ENCODE measurements at places on chromosomes 1 and 21. TPM values are rescaled to one million over a fixed set of nuclear protein-coding genes. Genes with fewer than 3 reads are reported as not detected.
A peak's percentile ranks its signal among the peaks of the same experiment; 100 is the strongest.

DNA sequence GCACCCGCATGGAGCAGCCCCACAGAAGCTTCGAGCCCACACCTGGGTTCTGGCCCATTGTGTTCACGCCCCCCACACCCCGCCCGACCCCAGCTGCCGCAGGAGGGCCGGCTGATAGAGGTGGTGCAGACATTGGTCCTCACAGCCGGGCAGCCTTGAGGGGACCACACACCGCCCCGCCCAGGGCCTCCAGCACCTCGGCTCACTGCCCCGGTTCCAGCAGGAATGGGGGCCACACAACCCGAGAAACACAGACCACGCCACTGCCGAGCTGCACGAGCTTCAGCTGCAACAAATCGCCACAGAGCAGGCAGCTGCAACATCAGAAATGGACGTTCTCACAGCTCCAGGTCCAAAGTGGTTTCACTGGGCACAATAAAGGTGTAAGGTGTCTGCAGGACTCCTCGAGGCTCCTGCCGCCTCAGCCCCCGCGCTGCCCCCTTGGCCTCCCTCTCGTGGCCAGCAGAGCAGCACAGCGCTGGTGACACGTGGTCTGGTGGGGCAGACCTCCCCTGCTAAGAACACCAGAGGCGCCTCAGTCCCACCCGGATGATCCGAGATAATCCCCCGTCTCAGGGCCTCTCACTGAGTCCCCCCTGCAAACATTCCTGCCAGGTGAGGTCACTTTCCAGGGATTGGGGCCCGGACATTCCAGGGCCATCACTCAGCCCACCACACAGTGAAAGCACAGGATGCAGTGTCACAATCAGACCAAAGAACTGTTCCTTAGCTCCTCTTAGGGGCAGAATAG lies 62.3 kb upstream of the ADARB1 start:
- H3K36me3 ChIP-seq: no peaks in the 10 kb centered on the region
- H3K27me3 ChIP-seq: peaks cover 49% of the 10 kb centered on the region
- no peaks in the 10 kb centered on the region for H3K4me1 ChIP-seq

DNA sequence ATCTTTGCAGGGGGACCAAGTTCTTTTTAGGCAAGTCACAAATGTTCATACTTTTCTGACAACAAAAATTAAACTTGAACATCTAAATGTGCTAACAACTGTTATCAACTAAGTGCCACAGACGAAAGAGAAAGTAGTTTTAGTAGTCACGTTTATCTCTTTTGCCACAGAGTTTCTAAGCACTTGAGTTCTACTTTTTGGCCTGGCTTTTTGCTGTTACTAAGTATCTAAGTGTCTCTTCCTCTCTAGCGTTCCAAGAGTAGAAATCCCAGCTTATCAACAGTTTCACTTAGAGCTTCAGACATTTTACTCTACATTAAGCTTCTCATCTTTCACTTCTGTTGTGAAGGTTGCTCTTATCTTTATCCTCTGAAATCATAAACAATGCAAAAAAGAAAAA lies 34.2 kb downstream of the GATAD2B start:
- peak overlapping the region; percentile 22 for H3K27ac ChIP-seq
- H3K4me1 ChIP-seq: peaks cover 13% of the 10 kb centered on the region
- peak overlapping the region; percentile 69 for H3K4me3 ChIP-seq
- DNase-seq: no peak

DNA sequence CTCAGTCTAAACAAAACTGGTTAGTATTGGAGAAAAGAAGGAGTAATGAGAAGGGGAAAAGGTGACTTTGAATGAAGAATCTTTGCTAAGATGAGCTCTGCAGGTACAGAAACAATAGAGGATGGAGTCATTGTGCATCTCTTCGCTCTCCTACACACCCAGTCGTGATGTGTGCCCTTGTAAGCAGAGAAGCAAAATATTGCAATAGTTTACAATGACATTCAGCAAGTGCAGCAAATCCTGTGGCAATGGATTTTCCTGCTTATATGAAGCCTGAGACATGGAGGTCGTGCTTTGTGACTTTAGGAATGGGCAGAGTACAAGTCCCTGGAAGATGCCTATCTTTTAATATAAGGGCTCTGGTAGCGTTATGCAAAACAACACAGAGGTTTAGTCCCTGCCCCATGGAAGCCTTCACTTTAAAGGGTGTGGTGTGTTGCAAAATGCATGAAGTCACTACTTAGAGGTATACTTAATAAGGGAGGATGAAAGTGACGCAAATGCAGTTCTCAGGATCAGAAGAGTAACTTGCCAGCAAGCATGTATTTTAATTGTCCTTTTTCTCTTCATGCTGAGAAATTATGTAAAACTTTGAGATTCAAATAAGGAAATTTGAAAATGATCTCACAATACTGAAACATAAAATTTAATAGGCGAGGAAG lies 88.0 kb upstream of the IVNS1ABP start:
- no peaks in the 10 kb centered on the region for H3K36me3 ChIP-seq
- DNase-seq: no peak
- no peak overlapping the region for H3K27ac ChIP-seq
- H3K4me3 ChIP-seq: no peak overlapping the region

- no peaks in the 10 kb centered on the region for H3K27me3 ChIP-seq
- H3K27ac ChIP-seq: no peak overlapping the region
- DNase-seq: no peak
- peaks cover 9% of the 10 kb centered on the region for H3K4me1 ChIP-seq
Measured at GRCh38 chr1:63623952-63624351, 30.7 kb downstream of the PGM1 start.

DNA sequence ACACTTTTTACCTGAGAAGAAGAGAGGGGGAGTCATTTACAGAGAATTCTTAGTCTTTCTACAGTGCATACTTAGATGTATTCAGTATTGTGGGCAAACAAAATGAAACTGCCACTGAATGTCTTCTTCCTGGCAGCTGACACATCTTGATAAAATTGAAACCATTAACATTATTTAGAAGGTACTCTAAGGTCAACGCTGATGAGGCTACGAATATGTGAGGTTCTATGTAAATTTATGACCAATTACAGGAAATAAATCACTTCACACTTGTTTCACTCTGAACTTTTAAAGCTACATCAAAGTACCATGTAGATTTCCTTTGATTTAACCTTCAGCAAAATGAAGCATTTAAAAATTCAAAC lies 51.3 kb upstream of the GFI1 start:
- peak overlapping the region; percentile 55 for H3K4me3 ChIP-seq
- peak overlapping the region; percentile 79 for H3K27ac ChIP-seq
- no peaks in the 10 kb centered on the region for H3K36me3 ChIP-seq
- no peak for DNase-seq
- H3K4me1 ChIP-seq: peaks cover 42% of the 10 kb centered on the region

DNA sequence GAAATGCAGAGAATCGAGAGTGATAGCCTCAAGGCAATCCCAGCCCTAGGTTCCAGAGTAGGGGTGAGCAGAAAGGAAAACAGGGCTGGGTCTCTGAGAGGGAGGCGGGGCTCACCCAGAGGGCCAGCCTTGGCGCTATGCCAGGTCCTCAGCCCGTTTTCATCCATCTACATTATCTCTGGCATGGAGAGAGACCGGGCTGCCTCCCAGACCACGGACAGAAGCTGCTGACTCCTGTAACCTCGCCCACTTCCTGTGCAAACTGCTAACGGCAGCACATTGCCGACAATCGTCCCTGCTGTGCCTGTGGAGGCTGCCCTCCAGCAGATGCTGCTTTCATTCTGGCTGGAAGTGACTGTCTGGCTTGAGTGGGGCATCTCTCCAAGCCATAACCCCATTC lies 569.1 kb downstream of the NPHP4 start:
- peak; percentile 44 for DNase-seq
- peak overlapping the region; percentile 27 for H3K27ac ChIP-seq
- peak overlapping the region; percentile 77 for H3K4me3 ChIP-seq
- peaks cover 45% of the 10 kb centered on the region for H3K4me1 ChIP-seq
- no peaks in the 10 kb centered on the region for H3K36me3 ChIP-seq

- no peak overlapping the region for H3K27ac ChIP-seq
- no peak overlapping the region for H3K4me3 ChIP-seq
- H3K4me1 ChIP-seq: no peaks in the 10 kb centered on the region
- H3K27me3 ChIP-seq: peaks cover 1% of the 10 kb centered on the region
- DNase-seq: no peak
Measured at GRCh38 chr1:199580300-199580699, 447.2 kb upstream of the NR5A2 start.

DNA sequence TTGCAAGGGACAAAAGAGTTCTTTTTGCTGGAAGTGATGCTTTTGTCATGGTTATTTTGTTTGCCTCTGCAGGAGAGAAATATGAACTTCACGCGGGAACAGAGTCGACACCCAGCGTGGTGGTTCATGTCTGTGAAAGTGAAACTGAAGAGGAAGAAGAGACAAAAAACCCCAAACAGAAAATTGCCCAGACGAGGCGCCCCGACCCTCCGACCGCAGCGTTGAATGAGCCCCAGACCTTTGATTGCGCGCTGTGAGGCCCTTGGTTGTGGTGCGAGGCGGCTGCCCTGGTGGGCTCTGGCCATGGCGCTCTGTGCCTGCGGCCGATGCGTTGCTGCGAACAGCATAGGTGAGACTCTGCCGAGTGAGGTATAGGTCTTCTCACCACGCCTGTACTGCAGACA lies 20.9 kb upstream of the NCMAP start:
- H3K4me3 ChIP-seq: peak overlapping the region; percentile 81
- peak; percentile 78 for DNase-seq
- peaks cover 30% of the 10 kb centered on the region for H3K36me3 ChIP-seq
- peak overlapping the region; percentile 98 for H3K27ac ChIP-seq

DNA sequence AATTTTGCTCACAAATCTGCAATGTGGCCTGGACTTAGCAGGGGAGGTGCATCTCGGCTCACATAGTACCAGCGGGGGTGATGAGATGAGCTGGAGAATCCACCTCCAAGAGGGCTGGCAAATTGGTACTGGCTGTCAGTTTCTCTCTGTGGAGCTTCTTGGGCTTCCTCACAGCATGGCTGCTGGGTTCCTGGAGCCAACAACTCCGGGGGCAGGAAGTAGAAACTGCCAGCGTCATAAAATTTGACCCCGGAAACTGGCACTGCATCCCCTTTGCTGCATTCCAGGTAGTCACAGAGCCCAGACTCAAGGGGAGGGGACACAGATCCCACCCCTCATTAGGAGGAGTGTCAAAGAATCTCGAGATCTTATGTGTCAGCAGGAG lies 17.0 kb upstream of the TNFRSF1B start:
- peak overlapping the region; percentile 54 for H3K4me3 ChIP-seq
- peak overlapping the region; percentile 90 for H3K27ac ChIP-seq
- peaks cover 4% of the 10 kb centered on the region for H3K36me3 ChIP-seq
- peaks cover 85% of the 10 kb centered on the region for H3K4me1 ChIP-seq
- no peaks in the 10 kb centered on the region for H3K27me3 ChIP-seq
- no peak for DNase-seq

GRCh38 chr1:204134103-204134502 lies 17.7 kb downstream of the ETNK2 start:
- no peaks in the 10 kb centered on the region for H3K27me3 ChIP-seq
- no peak overlapping the region for H3K27ac ChIP-seq
- DNase-seq: no peak
- H3K36me3 ChIP-seq: no peaks in the 10 kb centered on the region

DNA sequence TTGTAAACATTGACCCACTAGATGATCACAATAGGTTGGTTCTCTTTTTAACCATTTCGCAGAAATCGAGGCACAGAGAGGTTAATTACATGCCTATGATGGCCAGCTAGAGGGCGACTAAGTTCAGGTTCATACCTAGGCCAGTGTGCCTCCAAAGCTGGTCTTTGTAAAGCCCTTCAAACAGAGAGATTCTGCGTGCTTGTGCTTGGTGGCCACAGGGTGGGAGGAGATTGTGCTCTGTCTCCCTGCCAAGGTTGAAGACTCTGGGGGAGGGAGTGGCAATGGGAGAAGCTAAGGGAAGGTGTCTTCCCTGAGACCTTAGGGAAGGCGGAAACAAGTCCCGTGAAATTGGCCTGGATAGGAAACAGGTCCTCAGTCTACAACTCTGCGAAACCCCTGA lies 59.1 kb upstream of the RBM15 start:
- H3K27me3 ChIP-seq: peaks cover 1% of the 10 kb centered on the region
- no peaks in the 10 kb centered on the region for H3K36me3 ChIP-seq
- DNase-seq: no peak

- no peak overlapping the region for H3K4me3 ChIP-seq
- no peaks in the 10 kb centered on the region for H3K36me3 ChIP-seq
- peaks cover 8% of the 10 kb centered on the region for H3K4me1 ChIP-seq
- no peak overlapping the region for H3K27ac ChIP-seq
- DNase-seq: no peak
- H3K27me3 ChIP-seq: peaks cover 75% of the 10 kb centered on the region
Measured at GRCh38 chr1:220887202-220887519, 7.9 kb downstream of the HLX start.

- no peaks in the 10 kb centered on the region for H3K4me1 ChIP-seq
- no peak for DNase-seq
- peaks cover 28% of the 10 kb centered on the region for H3K27me3 ChIP-seq
- no peaks in the 10 kb centered on the region for H3K36me3 ChIP-seq
- no peak overlapping the region for H3K4me3 ChIP-seq
Measured at GRCh38 chr1:115325874-115326273, 12.2 kb downstream of the NGF start.

DNA sequence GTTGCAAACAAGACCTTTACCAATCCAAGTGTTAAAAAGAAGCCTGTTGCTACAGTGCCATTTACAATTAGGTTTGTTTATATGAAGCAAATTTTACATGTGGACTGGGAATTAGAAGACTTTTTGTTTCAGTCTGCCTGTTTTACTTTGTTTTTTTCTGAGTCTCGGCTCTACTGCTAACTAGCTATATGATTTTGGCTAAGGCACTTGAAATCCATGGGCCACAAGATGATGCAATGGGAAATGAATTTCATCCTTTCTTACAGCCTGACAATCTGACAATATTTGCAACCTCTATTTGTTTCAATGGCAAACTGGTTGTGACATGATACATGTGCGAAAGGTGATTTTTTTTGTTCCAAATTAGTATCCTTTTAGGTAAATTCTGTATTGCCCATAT lies 3.7 kb upstream of the PEX11B start:
- H3K36me3 ChIP-seq: peaks cover 5% of the 10 kb centered on the region
- H3K4me1 ChIP-seq: peaks cover 33% of the 10 kb centered on the region
- no peak overlapping the region for H3K4me3 ChIP-seq

SH3BGR gene
- 2.8 TPM for total RNA-seq

TIPRL gene
- 23.4 TPM for total RNA-seq

TTC22 gene
- 10.8 TPM for total RNA-seq

PPM1J gene
- total RNA-seq: not detected

TRNP1 gene
- total RNA-seq: not detected

NDUFV3 gene
- 37.1 TPM for total RNA-seq

C21orf58 gene
- total RNA-seq: 6.4 TPM

SLC30A10 gene
- total RNA-seq: not detected

KRTAP19-1 gene
- not detected for total RNA-seq

HDGF gene
- total RNA-seq: 103 TPM

Data from naive thymus-derived CD8-positive, alpha-beta T cell (primary cell).